Central memory CD8-positive, alpha-beta T cell (primary cell): ENCODE measurements at places on chromosomes 3 and 15.
A peak's percentile ranks its signal among the peaks of the same experiment; 100 is the strongest.

DNA sequence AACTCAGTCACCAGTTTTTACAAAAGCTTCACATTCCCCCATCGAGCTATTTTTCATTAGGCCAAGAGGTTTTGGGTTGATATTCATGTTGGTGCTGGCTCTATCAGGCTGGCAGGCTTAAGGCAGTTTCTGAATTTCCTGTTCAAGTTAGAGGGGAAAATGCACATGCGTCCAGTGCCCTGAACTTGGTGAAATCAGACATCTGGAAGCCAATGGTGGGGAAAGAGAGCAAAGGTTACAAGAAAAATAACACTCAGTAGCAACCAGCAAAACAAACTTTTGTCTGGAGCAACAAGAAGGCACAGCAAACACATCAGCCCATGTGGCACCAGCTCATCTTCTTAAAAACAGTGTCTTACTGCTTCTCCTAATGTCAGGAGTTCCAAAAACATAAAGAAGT, 155.6 kb upstream of the TSC22D2 start:
- no peak for DNase-seq

GRCh38 chr3:12135029-12135657, 23.6 kb downstream of the TIMP4 start:
- DNase-seq = peak; percentile 19

DNA sequence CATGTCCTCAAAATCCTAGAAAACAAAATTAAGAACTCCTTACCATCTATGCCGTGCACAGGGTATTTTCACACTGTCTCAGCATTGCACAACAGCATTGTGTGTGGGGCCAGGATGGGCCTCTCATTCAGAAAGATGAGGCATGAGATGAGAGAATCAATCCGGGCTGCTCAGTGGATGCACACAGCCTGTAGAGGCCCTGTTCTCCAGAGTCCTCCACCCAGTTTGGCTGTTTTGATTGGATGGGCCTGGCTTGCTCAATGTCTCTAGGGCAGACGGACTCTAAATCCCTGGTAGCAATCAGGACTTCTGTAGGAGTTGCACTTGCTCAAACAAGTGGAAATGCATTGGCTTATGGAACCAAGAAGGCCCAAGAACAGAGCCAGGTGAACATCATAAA, 20.2 kb upstream of the CPNE9 start:
- no peak for DNase-seq

GRCh38 chr3:184952671-184953070, 140.7 kb downstream of the VPS8 start:
- DNase-seq = no peak

- DNase-seq = no peak
Observed at GRCh38 chr15:28252831-28253230, 69.1 kb downstream of the HERC2 start.

DNA sequence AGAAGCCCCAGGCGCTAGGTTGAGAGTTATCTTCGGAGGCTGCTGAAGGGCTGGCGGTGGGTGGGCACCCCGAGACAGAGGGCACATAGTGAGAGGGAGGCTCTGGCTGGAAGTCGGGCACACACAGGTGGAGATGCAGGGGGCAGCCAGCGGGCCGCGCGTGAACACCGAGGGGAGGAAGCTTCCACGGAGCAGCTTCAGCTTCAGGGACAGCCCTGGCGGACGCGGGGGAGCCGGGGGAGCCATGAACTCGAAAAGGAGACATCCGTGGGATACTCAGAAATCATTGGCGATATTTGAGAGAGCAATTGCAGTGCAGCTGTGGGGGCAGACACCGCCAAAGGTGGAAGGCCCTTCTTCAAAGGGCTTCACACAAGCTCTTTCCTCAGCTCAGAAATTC, 204.6 kb downstream of the ATP10A start:
- no peak for DNase-seq

DNA sequence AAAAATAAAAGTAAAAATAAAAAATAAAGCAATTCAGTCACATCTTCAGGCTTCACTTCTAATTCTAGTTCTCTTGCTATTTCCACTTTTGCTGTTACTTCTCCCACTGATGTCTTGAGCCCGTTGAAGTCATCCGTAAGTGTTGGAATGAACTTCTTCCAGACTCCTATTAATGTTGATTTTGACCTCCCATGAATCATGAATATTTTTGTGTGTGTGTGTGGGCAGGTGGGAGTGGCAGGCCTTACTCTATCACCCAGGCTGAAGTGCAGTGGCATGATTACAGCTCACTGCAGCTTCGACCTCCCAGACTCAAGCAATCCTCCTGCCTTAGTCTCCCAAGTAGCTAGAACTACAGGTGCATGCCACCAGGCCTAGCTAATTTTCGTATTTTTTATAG, 10.7 kb downstream of the USP4 start:
- no peak for DNase-seq

- DNase-seq = no peak
Observed at GRCh38 chr3:52232279-52233107, 6.5 kb downstream of the TWF2 start.

GRCh38 chr3:108835101-108835500, 12.5 kb downstream of the TRAT1 start:
- peak; percentile 33 for DNase-seq

GRCh38 chr3:66385066-66385465, 115.8 kb downstream of the LRIG1 start:
- no peak for DNase-seq

DNA sequence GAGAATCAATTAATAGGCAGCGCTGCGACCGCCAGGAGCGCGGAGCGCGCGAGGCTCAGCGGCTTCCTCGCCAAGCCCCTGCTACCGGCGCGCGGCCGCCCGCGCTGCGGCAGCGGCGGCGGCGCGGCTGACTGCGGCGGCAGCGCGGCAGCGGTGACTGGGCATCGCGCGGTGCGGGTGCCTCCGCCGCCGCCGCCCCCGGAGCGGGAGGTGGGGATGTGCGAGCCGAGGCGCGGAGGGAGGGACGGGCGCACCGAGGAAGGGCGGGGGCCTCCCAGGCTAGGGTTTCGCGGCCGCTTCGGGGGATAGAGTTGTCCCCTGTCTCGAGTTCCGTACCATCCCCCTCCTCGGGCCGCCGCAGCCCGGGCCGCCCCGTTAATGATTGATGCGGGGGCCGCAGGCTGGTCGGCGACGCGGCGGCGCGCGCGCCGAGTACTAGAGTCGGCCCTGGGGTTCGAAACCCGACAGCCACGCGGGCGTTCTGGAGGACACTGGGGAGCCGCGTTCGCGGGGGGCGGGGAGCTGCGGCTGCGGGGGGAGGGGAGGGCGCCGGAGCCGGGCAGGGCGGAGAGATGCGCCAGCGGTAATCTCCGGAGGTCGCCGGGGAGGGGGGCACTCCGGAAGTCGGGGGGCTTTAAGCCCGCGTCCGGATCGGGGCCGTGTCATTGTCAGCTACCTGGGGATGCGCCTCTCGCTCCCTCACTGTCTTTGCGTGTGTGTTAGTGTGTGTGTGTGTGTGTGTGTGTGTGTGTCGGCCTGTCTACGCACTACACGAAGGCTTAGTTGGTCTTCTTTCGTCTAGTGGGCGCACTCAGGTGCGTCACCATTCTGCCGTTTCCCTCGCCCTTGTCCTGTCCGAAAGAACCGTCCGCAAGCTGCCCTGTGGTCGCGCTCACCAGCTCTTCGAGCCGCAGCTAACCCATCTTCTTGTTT, at the start of gene PAQR9:
TSS of gene PAQR9 (minus strand) at position 159 of the 933 bp plus-strand sequence. CDS start 338 bp downstream, outside the sequence.
- DNase-seq = no peak

GRCh38 chr3:112735926-112736325, 95.0 kb upstream of the CCDC80 start:
- DNase-seq = no peak
